LHCN-M2 (cell line): ENCODE measurements at places on chromosomes 4 and X. TPM values are rescaled to one million over a fixed set of nuclear protein-coding genes. Genes with fewer than 3 reads are reported as not detected.

The WDFY3 gene
- total RNA-seq = 38.7 and 48.9 TPM in 2 replicates

The ACE2 gene
- total RNA-seq = not detected in 2 replicates

The GSX2 gene
- not detected in 2 replicates for total RNA-seq

The PPP1R2C gene
- not detected in 2 replicates for total RNA-seq

The ATP2B3 gene
- total RNA-seq = not detected in 2 replicates

The SLC38A5 gene
- 2.9 and 4.4 TPM in 2 replicates for total RNA-seq

The INTU gene
- 4.0 and 5.3 TPM in 2 replicates for total RNA-seq

The KCNIP4 gene
- not detected in 2 replicates for total RNA-seq

The CSAG3 gene
- not detected in 2 replicates for total RNA-seq

The CT47A7 gene
- not detected in 2 replicates for total RNA-seq

The LGI2 gene
- not detected in 2 replicates for total RNA-seq

The PAGE4 gene
- total RNA-seq = not detected in 2 replicates

The LANCL3 gene
- total RNA-seq = 1.5 and 1.7 TPM in 2 replicates

The SSX4 gene
- not detected in 2 replicates for total RNA-seq

The ATG4A gene
- 12.5 and 13.3 TPM in 2 replicates for total RNA-seq

The PLAC8 gene
- total RNA-seq = 9.2 and 12.5 TPM in 2 replicates

The NDST3 gene
- total RNA-seq = not detected in 2 replicates

The TENM3 gene
- 29.9 and 34.8 TPM in 2 replicates for total RNA-seq

The TLR3 gene
- total RNA-seq = 4.9 and 5.4 TPM in 2 replicates

The ERCC6L gene
- 15.3 and 18.0 TPM in 2 replicates for total RNA-seq

The DACH2 gene
- not detected in 2 replicates for total RNA-seq

The ZNF41 gene
- total RNA-seq = 9.1 and 9.4 TPM in 2 replicates

The BMP15 gene
- total RNA-seq = not detected in 2 replicates
